Bronchus fibroblast of lung (primary cell): ENCODE measurements at places on chromosomes 3 and 15. TPM values are rescaled to one million over a fixed set of nuclear protein-coding genes. Genes with fewer than 3 reads are reported as not detected.

The AGTR1 gene
- total RNA-seq, result 2.7 and 2.8 TPM in 2 replicates

The GOLGA8B gene
- 13.1 and 16.8 TPM in 2 replicates for total RNA-seq

The GRAMD2A gene
- 0.74 and 1.5 TPM in 2 replicates for total RNA-seq

The RGMA gene
- total RNA-seq, result 3.6 and 5.7 TPM in 2 replicates

The MYNN gene
- total RNA-seq, result 10.9 and 12.1 TPM in 2 replicates

The CPNE9 gene
- total RNA-seq, result under 0.01 and 0.17 TPM in 2 replicates

The PLOD2 gene
- 49.2 and 56.5 TPM in 2 replicates for total RNA-seq

The PTH1R gene
- 0.34 and 0.59 TPM in 2 replicates for total RNA-seq

The WDR93 gene
- 0.15 TPM in 1 of 2 replicates, not detected in the other for total RNA-seq

The ZNF80 gene
- not detected in 2 replicates for total RNA-seq

The DRD3 gene
- not detected in 2 replicates for total RNA-seq

The GOLGA6L7 gene
- not detected in 2 replicates for total RNA-seq

The PARP15 gene
- under 0.01 and 0.15 TPM in 2 replicates for total RNA-seq

The B3GALNT1 gene
- total RNA-seq, result 23.2 and 27.1 TPM in 2 replicates

The ATP10A gene
- 1.5 and 1.8 TPM in 2 replicates for total RNA-seq

The CYP11A1 gene
- 0.30 and 0.84 TPM in 2 replicates for total RNA-seq

The CDHR4 gene
- total RNA-seq, result not detected in 2 replicates

The MOBP gene
- not detected in 2 replicates for total RNA-seq
